ENCODE measurements at places on chromosomes 13 and 19. TPM values are rescaled to one million over a fixed set of nuclear protein-coding genes. Genes with fewer than 3 reads are reported as not detected.

TNFRSF19 gene
- 51.2 TPM for polyA plus RNA-seq

RYR1 gene
- 5.1 TPM for polyA plus RNA-seq

SHD gene
- polyA plus RNA-seq: 1.3 TPM

LRG1 gene
- polyA plus RNA-seq: 0.69 TPM

OR7A5 gene
- polyA plus RNA-seq: not detected

PGLYRP1 gene
- polyA plus RNA-seq: 0.78 TPM

VAV1 gene
- 1.8 TPM for polyA plus RNA-seq

SELENOW gene
- polyA plus RNA-seq: 150 TPM

GNA15 gene
- 0.99 TPM for polyA plus RNA-seq

SIGLEC11 gene
- polyA plus RNA-seq: 3.2 TPM

APBA3 gene
- polyA plus RNA-seq: 23.9 TPM

EFNA2 gene
- polyA plus RNA-seq: 4.4 TPM

ERICH4 gene
- 6.0 TPM for polyA plus RNA-seq

PCDH9 gene
- polyA plus RNA-seq: 13.7 TPM

PNMA8B gene
- polyA plus RNA-seq: 4.7 TPM

SYNGR4 gene
- 0.67 TPM for polyA plus RNA-seq

ZNF547 gene
- 5.6 TPM for polyA plus RNA-seq

GPI gene
- polyA plus RNA-seq: 180 TPM

CYP4F2 gene
- polyA plus RNA-seq: not detected

GALP gene
- polyA plus RNA-seq: not detected

CGB3 gene
- not detected for polyA plus RNA-seq

ZNF526 gene
- 9.2 TPM for polyA plus RNA-seq

HAUS8 gene
- 12.5 TPM for polyA plus RNA-seq

A1BG gene
- 1.6 TPM for polyA plus RNA-seq

NKG7 gene
- polyA plus RNA-seq: 1.6 TPM

ONECUT3 gene
- polyA plus RNA-seq: 0.03 TPM

CLDND2 gene
- 1.8 TPM for polyA plus RNA-seq

CD79A gene
- polyA plus RNA-seq: 0.81 TPM

RUBCNL gene
- 3.3 TPM for polyA plus RNA-seq

ZNF814 gene
- 78.8 TPM for polyA plus RNA-seq

THSD1 gene
- polyA plus RNA-seq: 7.3 TPM

SPRED3 gene
- 1.4 TPM for polyA plus RNA-seq

ACP7 gene
- 0.29 TPM for polyA plus RNA-seq

ZNF829 gene
- 7.6 TPM for polyA plus RNA-seq

FRY gene
- polyA plus RNA-seq: 64.7 TPM
